Left hindlimb (tissue), 1 donor: ENCODE measurements at places on chromosomes 13 and 19.
A peak's percentile ranks its signal among the peaks of the same experiment; 100 is the strongest.

GRCh38 chr13:27636589-27637288 is 15.0 kb downstream of the POLR1D start:
- no peak for DNase-seq

DNA sequence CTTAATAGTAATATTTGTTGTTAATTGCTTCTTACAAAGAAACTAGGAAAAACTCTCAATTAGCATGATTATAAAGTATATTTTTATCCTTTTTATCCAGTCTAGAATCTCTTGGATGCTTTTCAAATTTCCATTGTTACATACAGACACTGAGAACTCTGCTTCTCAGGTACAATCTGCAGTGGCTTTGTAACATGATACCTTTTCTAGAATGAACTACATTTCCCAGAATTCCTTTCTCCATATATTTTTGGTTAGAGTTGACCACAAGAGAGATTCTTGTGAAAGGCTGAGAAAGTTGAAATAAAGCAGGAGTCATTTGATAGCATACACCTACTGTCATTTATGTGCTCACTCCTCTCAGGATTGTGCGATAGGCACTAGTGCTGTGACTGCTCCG is 148.6 kb downstream of the SLITRK6 start:
- DNase-seq = no peak

DNA sequence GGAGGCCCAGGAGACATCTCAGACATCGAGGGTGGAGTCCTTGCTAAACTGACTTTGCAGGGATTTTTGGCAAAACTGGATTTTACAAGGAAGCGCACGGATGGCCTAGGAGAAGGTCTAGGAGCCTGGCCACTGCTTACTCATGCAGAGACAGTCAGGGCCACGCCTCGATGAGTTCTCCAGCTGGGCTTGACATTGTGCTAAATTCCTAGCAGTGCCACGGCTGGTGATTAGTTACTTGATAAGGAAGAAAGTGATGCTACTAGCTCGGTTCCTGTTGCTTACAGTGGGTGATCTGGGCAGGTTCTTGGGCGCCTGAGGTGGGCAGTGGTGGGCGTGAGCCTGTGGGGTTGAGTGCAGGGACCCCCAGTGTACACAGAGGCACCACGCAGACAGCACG is 143.4 kb downstream of the SOX1 start:
- DNase-seq = no peak

DNA sequence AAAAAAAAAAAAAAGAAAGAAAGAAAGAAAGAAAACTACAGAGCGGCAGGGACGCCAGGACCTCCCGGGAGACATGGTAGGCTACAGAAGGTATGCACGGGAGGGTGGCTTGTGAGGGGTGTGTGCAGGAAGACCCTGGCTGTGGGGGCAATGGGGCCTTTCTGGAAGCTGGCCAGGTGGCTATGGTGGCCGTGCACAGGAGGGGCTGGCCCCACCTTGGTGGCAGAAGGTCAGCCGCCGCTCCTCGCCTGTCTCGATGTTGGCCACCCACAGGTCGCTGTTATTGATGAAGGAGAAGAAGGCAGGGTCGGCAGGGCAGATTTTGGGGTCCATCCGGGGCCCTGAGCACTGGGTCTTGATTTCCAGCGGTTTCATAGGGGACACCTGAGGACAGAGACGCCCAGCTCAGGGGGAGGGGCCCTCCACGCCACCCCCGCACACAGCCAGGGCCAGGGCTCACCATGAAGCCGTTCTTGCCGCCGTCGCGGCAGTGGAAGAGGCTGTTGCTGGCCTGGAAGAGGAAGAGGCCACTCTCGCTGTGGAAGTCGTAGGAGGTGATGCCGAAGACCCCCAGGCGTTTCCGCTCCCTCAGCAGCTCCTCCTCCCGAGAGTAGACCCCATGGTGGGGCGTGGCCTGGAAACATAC is 19.8 kb downstream of the DPP9 start:
- DNase-seq = no peak

DNA sequence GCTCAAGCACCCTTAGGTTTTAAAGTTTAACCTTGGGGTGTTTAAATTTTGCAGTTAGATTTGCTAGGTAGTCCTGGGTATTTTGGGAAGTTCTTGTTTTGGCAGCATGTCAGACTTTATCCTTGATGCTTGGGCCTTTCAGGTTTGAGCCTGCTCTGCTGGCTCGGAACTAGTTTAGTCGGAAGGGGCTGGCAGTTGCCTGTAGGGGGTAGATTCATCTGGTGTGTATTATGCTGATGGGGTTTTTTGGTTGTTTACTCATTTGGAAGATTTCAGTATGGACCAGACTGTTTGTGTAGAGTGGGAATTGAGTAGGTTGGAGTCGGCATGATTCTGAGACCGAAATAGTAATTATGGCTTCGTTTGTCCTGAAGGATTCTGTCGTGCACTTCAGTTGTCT is 15.1 kb downstream of the ILF3 start:
- DNase-seq = no peak

GRCh38 chr13:60627071-60627686 is 230.2 kb downstream of the TDRD3 start:
- peak; percentile 38 for DNase-seq

DNA sequence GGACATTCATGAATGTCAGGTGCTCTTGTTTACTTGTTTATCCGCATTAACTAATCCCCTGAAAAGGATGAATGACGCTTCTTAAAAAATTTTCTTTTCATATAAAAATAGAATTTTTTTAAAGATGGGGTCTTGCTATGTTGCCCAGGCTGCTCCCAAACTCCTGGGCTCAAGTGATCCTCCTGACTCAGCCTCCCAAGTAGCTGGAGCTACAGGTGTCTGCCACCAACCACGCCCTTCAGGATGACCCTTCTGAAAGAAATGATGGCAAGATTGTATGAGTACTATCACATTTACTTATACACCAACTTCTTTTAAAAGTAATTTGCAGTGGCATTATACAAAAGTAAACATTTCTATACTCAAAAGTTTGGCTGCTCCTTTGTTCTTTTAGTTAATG is 6.2 kb upstream of the EBPL start:
- no peak for DNase-seq

- no peak for DNase-seq
Measured at GRCh38 chr19:916645-917322, 349 bp upstream of the KISS1R start.

- DNase-seq = no peak
Measured at GRCh38 chr19:44019498-44019897, 5.7 kb upstream of the ZNF222 start.

GRCh38 chr13:81017513-81018152 is 676.7 kb upstream of the SPRY2 start:
- no peak for DNase-seq

DNA sequence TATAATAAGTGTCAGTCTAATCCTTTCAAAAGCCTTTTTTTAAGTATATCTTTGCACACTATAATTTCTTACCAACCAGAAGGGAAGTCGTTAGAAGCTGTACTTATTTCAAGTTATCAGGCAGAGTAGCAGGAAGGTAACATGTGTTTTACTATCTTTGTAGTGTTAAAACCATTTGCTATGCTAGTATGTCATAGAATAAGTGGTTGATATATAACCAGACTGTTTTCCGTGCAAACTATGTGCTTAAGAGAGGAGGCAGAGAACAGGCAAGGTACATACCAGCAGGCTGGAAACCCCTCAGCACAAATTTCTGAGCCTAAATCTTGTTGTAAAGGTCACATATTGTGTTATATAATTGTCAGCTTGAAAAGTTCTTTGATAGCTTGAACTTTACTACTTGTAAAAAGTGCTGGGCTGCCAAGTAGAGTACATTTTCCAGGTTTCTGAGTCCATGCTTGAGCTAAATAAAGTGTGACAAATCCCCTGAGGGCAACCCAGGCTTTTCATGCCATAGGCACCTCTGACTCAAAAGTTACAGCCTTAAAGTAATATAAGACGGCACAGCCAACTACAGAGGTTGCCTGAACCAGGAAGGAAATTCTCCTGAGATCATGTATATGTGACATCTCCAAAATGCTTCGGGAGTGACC is 1297.4 kb downstream of the PCDH9 start:
- no peak for DNase-seq

GRCh38 chr19:3062165-3063105 is at the start of gene TLE5:
Gene TLE5 (minus strand): TSS chr19:3062495. CDS start chr19:3062200, 295 bp downstream.
- peak; percentile 70 for DNase-seq

DNA sequence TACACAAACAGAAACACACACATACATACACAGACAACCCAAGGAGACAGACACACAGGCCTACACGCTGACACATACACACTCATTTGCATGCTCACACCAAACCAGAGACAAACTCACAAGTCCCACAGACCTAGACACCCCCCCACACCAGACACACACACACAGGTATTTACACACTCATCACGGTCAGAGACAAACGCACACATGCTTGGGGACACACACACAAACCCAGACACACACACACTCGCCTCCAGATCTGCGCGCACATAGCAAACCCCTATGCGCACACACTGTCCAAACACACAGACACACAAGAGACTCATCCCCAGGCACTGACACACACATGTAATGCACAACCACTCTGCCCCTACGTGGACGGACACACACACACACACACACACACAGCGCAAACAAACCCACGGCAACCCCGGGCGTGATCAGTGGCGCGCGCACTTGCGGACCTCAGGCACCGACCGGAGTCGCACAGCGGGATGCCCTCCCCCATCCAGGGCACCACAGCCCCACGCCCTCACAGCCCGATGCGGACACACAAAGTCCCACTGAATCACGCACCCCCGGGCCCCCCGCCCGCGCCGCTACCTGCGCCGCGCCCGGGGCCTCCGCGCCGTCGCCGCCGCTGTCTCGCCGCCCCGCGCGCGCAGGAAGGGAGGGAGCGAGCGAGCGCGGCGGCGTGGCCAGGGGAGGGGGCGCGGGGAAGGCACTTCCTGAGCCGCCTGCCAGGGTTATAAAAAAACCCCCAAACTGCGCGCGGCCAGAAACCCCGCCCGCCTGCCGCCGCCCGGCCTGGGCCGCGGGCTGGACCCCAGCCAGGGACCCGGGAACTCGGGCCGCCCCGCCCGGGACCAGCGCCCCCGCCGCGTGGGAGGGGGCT is at the start of gene ADAMTS10:
ADAMTS10 (minus strand) TSS at position 675 of the 895 bp plus-strand sequence. CDS start 5,005 bp downstream, outside the sequence.
- DNase-seq = peak; percentile 76

GRCh38 chr13:45242070-45242469 is 41.2 kb upstream of the KCTD4 start:
- no peak for DNase-seq

GRCh38 chr13:99285432-99286182 is 21.6 kb downstream of the GPR183 start:
- no peak for DNase-seq

- DNase-seq = no peak
Measured at GRCh38 chr13:98222816-98223215, 45.7 kb upstream of the RNF113B start.

DNA sequence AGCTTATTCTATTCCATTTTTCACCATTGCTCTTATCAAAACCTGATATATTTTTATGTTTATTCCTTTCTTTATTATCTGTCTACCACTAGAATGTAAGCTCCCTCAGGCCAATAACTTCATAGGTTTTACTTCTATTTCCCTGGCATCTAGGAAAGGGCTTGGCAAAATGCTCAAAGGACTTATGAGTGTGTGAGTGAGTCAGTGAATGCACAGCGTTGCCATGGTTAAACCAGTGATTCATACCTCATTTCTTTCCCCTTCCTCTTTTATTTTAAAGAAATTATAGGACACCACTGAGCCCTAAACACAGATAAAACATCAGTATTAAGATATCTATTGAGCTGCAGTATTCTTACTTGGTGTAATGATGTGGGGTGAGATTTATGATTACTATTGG is 162.1 kb downstream of the GPC6 start:
- no peak for DNase-seq

DNA sequence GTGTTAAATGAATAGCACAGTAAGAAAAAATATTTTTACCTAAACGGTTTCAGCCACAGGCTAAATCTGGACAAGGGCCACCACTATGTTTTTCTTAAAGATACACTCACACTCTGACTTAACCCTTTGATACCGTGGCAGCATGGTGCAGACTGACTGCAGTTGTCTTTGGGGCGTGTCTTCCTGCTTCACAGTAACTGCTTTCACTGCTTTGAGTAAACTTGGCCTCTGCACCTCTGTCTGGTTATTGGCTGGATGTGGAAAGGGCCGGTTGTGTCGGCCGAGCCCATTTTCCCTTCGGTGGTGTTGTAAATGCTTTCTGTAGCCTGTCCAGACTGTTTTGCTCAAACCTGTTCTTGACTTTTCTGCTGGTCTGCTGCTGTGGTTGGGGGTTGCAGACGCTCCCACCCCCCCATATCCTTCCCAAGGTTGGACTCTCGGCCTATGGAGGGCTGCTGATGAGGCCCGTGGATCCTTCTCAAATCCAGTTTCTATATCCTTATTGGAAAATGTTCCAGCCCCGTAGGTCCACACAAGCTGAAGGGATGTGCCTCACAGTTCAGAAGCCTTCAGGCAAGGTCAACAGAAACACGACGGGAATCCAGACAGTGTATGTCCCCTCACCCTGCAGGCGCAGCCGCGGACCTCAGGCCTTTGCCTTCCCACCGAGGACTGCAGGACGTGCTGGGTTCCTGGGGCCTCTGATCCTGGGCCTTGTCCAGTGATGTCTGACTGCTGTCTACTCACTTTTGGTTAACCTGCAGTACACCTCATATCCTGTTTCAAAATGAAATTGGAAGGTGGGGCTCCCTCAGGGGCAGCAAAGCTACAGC is 90.2 kb upstream of the RNF113B start:
- DNase-seq = peak; percentile 64

- DNase-seq = peak; percentile 59
Measured at GRCh38 chr19:3506384-3507340, 551 bp downstream of the FZR1 start.

DNA sequence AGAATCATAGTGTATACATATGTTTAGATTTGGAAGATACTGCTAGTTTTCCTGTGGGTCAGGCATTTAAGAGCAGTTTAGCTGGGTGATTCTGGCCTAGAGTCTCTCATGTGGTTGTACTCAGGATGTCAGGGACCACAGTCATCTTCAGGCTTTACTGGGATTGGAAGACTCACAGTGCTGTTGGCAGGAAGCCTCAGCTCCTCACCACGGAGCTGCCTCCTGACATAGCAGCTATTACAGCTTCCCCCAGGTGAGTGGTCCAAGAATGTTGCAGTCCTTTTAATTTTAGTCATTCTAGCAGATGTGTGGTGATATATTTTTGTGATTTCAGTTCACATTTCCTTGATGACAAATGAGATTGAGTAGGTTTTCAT is 16.9 kb upstream of the GPR18 start:
- no peak for DNase-seq

DNA sequence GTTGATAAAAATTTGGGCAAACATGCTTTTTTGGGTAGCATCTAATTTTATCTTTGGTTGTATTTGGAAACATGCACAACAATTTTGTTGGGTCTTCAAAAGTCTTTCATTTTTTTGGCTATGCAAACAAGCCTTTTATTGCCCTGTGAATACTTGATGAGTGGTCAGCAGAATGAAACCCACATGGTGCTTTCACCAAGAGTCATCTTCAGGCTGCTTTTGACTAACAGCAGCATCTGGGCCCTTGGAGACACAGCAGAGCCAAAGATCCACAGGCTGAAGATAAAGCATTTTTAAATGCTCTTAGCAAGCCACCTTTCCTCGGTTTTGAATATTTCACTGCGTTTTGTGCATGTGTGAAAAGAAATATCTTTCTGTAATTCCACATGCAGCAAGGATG is 154.9 kb downstream of the FGF9 start:
- no peak for DNase-seq

- no peak for DNase-seq
Measured at GRCh38 chr19:34261334-34262109, 7.2 kb downstream of the GARRE1 start.

GRCh38 chr13:102399791-102400674 is 1.8 kb downstream of the FGF14 start:
- DNase-seq = peak; percentile 37

- DNase-seq = no peak
Measured at GRCh38 chr13:89057862-89058261, 1386.7 kb downstream of the SLITRK5 start.

- DNase-seq = no peak
Measured at GRCh38 chr19:14198384-14199376, 7.3 kb downstream of the ADGRL1 start.
